ENCODE measurements at places on chromosomes 11 and 22.

DNA sequence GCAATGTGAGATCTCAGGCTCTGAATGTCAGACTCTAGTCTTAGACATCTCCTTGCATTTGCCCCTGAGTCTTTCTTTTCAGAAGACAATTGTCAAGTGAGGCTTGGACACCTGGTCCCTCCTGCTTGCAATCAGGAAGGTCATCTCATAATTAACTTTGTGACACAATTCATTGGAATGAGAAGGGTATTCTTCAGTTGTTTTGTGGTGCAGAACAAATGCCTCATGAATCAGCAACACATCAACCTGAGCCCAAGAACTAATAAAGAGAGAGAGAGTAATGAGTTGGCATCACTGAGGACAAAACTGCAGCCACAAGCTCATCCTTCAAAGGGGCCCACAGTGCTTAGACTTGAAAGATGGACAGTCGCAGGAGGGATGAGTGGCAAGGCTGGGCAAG, 375.8 kb downstream of the INSC start:
- no peak for DNase-seq

DNA sequence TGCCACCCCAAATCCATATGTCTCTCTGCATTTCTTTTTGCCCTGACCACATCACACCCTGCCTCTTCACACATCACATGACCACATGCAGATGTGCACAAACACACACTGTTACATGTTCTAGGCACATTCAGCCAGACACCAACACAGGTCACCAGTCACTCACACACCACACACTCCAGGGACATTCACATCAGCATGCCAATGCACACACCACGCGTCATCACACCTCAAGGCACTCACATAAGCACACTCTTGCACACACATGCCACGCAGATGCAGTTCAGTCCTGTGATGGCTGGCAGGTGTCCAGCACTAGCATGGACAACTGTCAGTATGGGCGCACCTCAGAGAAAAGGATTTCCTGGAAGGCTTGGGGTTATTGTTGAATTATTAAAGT, 77.0 kb upstream of the MYOD1 start:
- DNase-seq: no peak

GRCh38 chr11:116406042-116406441, 366.7 kb downstream of the BUD13 start:
- DNase-seq: no peak

- no peak for DNase-seq
Observed at GRCh38 chr22:41915786-41916493, 1.1 kb upstream of the SHISA8 start.

GRCh38 chr11:6635082-6635932, 16.1 kb upstream of the TPP1 start:
- no peak for DNase-seq

DNA sequence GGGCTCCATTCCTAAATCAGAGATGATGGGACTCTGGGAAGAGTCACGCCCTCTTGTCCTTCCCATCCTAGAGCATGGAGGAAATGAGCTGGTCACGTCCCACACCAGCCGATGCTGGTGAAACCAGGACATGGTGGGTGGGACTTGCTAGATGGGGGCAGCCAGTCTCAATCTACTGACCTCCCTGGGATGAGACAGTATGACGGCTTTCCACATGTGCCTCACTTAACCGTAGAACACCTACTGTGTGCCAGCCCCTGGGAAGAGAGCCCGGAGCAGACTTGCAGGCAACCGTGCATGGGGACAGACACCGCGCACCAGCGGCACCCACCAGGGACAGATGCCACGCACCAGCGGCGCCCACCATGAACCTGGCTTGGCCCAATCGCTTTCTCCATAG, 3.8 kb downstream of the OSBPL5 start:
- DNase-seq: no peak
